ENCODE measurements at places on chromosomes 1 and 21.

DNA sequence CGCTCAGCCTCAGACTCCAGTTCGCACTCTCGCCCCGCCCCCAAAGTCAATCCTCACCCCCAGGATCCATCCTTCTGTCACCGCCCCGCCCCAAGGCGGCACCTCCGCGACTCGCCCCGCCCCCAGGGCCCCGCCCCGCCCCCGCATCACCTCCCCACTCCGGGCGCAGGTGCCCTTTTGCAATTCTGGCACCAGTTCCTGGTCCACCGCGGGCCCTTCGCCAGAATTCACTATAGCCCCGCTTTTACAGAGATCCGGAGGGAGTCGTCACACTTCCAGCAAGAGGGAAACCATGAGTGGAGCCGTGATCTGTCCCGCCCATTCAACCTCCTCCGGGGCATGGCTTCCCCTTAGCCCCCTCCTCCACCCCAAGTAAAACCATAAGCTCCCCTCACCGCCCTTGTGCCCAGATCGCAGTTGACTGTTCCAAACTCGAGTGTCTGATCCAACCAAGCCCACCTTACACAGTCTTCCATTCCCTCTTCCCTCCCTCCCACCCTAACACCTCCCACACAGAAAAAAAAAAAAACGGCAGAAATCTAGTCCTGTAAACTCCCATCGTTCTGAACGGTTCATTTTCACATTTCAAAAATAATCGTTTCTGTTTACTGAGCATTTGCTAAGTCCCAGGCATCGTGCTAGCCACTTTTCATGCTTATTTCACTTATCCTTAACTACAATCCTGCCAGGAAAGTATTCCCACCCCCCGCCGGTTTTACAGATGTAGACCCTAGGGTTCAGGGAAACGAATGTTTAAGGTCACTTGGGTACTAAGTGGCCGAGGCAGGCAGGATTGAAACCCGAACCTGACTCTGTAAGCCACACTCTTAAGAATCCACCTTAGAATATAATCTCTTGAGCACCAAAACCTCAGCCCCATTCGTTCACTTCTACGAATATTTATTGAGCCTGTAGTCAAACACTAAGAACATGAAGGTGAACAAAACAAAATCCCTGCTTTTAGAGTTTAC lies 1.3 kb upstream of the DNAJC16 start:
- DNase-seq, result no peak

DNA sequence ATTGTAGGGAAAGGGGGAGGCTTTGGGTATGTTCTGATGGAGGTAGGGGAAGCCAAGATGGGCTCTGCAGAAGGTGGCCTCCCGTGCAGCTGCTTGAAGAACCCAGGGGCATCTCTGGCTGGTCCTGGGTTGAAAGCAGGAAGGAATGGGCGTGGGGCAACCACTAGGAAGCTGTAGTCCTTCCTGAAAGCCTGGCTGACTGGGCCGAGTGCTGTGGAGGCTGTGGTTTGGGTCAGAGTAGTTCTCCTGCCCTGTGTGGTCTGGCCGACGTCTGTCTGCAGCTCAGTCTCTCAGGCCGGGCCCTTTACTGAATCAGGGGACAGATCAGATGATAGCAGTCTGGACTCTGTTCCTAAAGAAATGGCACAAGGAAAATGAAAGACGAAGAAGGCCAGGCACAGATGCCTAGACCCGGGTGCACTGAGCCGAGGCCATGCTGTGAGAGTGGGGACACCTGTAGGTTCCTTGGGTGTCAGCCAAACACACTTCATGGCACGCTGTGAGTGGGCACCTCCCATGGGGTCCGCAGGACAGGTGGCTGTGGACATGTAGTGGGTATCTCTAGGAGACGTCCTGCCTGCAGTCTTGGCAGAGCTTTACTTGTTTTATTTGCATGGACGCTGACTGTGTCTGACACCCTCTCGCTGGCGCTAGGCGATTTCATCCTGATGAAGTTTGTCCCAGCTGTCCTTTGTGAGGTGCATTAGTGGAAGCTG lies 87.0 kb downstream of the POFUT2 start:
- DNase-seq, result no peak

DNA sequence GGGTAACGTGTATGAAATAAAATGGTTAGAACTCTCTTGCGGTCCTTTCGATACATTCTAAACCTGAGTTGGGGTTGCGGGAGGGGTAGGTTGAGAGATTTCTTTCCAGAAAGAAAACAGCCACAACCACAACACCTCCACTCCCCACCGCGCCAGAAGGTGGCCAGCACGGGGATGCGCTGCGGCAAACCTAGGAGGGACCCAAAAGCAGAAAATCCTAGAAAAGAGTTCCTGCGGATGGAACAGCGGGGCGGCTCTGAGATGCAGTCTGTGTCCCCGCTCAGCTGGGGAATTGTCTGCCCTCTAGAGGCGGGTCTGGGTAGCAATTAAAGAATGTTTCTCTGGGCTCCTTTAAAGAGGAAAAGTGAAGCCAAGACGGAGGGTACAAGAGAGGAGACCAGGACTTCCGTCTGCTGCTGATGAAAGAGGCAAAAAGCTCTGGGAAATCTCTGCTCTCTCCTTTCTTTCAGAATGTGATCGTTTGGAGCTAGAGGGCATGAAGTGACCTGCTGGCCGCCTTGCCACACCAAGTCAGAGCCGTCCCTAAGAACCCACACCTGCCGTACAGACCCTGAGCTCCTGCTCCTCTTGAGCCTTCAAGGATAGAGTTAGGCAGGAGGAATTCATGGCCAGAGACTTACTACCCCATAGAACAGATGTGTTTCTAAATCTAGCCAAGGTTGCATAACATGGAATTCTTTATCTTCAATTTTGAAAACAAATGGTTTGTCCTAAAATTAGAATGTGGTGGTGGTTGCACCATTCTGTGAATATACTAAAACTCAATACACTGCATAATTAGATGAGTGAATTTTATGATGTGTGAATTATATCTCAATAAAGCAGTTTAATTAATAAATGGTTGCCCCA lies 46.5 kb upstream of the COA6 start:
- DNase-seq, result peak; percentile 51

DNA sequence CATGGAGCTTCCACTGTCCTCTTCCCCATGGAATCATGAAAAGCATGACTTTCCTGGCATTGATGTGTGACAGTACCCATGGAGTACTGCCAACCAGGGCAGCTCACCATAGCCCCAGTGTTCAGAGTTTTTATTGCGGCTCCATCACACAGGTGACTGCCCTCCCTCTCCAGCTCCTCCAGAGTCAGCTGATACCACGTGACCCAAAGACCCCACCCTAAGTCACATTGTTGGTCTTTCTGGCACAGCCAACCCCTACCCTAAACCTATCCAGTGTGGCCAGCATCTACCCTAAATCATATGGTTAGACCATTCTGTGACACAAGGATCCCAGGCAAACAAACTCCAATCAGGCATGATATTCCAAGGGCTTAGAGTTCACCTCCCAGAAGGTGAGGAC lies 77.4 kb upstream of the VAMP3 start:
- no peak for DNase-seq

- DNase-seq, result no peak
These were observed 35.5 kb downstream of the KCNK2 start for GRCh38 chr1:215118081-215118480.

DNA sequence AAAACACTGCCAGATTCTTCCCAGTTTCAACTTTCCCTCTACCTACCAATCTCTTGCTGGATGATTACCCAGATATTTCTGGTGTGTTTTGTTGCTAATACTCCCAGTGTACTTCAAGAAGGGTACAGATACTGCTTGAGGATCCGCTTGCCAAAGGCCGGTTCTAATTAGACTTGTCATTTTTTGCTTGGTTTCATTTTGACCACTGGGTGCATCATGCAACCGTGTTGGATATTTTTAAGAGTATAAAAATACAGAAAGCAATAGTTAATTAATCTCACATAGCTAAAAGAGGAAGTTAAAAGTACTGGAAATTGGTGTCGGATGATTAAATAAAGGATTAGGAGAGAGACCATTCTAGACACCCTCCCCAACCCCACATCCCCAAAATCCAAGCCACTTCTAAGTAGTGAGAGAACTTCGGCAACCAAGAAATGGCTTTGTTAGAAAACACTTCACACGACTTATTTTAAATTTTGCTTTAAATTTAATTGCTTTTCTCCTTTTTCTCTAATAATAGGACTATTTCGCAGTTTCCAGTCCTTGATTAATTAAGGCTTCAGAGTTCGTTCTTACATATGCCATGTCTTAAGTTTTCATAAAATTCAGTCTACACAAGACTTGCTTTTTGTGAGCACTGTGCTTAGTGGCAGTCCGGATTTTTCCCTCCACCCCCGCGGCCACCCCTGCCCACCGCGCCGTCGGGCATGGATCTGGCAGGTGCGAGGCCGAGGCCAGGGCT lies 2.5 kb upstream of the CDKN2C start:
- DNase-seq, result no peak
